ENCODE measurements at places on chromosomes 2 and 18.

DNA sequence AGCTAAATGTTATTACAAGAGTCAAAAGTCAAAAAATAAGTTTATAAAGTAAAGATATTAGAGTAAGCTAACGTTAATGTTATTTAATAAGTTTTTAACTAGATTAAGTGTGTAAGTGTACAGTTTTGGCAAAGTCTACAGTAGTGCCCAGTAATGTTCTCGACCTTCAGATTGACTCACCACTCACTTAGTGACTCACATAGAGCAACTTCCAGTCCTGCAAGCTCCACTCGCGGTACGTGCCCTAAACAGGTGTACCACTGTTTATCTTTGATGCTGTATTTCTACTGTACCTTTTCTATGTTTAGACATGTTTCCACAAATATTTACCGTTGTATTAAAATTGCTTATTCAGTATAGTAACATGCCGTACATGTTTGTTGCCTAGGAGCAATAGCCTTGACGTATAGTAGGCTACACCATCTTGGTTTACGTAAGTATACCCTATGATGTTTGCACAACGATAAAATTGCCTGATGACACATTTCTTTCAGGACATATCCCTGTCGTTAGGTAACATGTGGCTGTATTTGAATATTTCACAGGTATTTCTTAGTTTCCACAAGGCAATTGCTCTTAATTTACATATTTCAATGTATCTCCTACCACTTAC is 1641.9 kb upstream of the PIK3C3 start:
- no peak for DNase-seq

DNA sequence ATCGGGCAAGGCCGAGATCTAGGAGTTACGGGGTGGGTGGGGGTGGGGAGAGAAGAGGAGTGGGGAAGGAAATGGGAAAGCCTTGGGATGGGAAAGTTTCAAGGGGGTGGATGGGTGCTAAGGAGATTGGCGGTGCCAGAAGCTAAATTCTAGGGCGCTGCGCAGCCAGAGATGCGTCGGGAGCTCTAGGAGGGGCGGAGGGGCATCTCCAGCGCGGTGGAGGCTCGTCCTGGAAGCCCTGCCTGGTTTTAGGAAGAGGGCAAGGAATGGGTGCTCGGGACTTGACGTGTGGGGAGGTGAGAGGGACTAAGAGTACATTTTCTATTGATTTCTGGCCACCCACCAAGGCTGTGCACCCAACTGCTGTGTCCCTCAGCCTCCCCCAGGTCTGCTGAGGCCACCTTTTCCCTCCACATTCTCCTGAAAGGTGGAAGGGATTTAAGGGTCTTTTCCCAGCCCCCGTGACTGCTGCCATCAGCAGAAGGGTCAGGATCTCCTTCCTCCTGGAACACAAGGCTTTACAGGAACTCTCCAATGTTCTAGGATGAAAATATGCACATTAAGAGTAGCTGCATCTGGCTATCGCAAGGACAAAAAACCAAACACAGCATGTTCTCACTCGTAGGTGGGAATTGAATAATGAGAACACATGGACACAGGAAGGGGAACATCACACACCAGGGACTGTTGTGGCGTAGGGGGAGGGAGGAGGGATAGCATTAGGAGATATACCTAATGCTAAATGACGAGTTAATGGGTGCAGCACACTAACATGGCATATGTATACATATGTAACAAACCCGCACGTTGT is 1.4 kb downstream of the C2orf72 start:
- DNase-seq, result no peak

- DNase-seq, result no peak
These were observed 845.9 kb upstream of the ID2 start for GRCh38 chr2:7835693-7836680.

DNA sequence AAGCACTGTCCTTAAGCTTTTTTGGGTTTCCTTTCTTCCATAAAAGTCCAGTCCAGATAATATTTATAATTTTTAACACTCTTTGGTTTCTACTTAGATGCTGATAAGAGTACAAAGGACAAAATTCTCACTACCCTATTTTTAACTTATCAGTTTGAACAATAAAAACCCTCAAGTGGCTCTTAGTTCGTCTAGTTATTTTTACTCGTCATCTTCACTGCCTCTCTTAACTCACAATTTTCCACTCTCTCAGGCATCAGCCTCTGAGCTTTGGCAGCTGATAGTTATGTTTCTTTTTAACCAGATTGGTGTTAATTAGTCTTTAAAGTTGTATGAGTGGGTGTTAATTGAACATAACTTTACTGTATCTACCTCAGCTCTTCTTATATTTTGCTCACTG is 517.1 kb upstream of the SYT4 start:
- no peak for DNase-seq

GRCh38 chr2:19137433-19137832 is 221.0 kb downstream of the OSR1 start:
- no peak for DNase-seq

GRCh38 chr2:65539633-65540032 is 107.2 kb upstream of the SPRED2 start:
- no peak for DNase-seq

- DNase-seq, result no peak
These were observed 5.8 kb upstream of the DUSP2 start for GRCh38 chr2:96150791-96151594.

DNA sequence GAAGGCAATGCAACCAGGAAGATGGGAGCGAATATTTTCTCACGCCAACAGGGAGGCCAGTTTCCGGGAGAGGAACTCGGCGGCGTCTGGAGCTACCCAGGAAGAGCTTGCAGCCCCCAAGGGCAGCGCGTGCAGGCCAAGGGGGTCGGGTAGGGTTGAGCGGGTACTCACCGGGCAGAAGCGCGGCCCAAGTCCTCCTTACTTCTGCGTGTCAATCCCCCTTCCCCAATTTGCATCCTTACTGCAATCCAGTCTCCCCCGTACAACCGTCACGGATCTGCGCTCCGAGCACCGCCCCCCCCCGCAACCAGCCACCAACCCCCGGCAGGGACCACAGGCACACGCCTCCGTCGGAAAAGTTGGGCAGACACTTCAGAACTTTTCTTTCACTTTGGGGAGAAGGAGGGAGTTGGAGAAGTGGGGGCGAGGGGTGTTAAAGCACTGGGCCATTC is 1.3 kb downstream of the ATP8B1 start:
- no peak for DNase-seq

DNA sequence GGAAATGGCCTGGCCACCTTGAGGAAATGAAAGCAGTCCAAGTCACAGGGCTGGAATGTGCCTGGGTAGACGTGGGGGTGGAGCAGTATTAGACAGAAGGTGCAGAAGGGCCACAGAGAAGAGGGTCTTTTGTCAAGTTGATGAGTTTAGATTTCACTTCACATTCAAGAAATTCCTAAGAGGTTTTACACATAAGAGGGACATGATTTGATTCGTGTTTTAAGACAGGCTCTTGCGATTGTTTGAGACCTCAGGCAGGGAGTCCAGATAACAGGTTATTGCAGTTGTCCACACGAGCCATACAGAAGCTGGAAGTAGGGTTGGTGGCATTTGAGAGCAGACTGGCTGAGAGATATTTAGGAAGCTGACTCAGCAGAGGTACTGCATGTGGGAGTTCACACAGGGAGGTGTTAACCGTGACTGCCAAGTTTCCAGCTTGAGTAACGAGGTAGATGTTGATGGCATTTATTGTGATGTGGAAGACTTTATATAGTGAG is 64.6 kb downstream of the NEB start:
- DNase-seq, result no peak

GRCh38 chr2:38130876-38131275 is 54.9 kb upstream of the CYP1B1 start:
- no peak for DNase-seq

- DNase-seq, result no peak
These were observed 25.3 kb downstream of the XPO1 start for GRCh38 chr2:61512768-61513398.

DNA sequence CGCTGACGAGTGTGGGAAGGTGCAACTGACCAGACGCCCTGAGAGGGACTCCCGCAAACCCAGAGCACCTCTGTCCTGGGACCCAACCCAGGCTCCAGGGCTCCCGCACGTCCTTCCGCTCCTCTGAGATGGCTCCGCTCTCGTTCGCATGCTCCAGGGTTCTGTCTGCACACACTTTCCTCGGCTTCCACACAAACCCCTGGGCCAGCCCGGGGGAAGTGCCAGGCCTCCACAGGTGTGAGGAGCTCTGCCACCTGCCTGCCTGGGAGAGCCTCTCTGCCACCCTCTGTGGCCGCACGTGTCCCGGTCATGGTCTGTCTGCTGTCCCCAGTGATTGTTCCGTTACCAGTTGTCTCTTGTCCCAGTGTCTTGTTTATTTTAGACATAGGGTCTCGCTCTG is 222.9 kb downstream of the HDAC4 start:
- no peak for DNase-seq

DNA sequence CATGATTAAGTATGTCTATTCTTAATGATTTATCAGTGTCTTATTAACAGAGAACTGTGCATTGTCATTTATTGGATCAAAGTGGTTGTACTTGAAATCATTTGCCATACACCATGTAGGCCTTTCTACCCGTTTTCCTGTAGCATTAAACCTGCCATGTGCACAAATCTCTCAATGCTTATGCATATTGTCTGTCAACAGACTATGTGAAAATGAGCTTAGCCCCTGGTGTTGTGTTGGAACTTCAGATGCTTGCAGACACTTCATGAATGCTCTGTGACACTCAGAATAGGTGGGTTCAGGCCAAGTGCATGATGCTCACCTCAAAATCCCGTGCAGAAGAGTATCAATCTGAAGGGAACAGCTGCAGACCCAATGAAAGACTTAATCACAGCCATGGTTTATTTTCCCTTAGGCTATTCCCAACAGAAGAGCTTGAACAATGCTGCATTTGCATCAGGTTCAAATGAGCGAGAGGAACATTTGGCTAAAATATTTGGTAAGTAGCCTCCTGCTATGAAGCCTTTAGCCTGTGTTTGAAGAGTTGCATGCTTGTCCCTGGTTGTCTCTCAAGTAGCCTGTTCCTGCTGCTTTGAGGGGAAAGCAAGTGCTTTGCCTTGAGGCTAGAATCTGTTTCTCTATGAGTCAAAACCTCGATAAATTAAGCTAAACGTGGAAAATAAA is 6.1 kb downstream of the C2orf92 start:
- no peak for DNase-seq

GRCh38 chr2:201852462-201852861 is 46.1 kb downstream of the CDK15 start:
- DNase-seq, result no peak

GRCh38 chr18:64244571-64244970 is 95.7 kb upstream of the LINC00305 start:
- DNase-seq, result no peak

GRCh38 chr2:238091436-238092060 is 8.6 kb upstream of the ESPNL start:
- DNase-seq, result no peak

DNA sequence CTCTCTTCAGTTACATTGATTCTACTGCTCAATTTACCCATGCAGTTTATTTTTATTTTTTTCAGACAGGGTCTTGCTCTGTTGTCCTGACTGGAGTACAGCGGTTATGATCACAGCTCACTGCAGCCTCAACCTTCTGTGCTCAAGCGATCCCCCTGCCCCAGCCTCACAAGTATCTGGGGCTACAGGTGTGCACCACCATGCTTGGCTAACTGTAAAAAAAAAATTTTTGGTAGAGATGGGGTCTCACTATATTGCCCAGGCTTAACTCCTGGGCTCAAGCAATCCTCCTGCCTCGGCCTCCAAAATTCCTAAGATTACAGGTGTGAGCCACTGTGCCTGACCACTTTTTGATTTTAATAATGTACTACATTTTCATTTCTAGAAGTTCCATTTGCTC is 93.8 kb upstream of the RNU4ATAC start:
- DNase-seq, result no peak

DNA sequence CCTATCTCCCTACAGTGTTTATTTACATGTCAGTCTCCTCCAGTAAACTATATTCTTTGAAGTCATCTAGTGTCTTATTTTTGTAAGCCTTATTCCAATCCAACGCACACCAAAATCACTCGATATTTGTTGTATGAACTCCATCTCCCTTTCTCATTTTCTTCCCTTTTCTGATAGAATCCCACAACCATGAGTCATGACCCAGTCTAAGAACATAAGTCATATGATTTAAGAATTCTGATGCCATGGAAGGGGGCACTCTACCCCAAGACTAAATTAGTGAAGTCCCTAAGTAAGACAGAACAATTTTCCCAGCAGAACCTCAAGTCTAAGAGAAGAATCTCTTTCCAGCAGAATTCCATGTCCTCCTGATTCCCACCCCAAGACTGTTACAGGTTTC is 5.4 kb downstream of the CHMP3 start:
- no peak for DNase-seq

DNA sequence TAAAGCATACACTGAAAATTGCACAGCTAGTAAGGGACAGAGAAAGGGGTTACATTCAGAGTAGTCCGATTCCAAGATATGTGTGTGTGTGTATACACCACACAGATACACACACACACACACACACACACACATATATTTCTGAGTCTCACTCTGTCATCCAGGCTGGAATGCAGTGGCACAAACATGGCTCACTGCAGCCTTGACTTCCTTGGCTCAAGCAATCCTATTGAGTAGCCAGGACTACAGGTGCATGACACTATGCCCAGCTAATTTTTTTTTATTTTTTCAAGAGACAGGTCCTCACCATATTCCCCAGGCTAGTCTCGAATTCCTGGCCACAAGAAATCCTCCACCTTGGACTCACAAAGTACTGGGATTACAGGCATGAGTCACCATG is 68.1 kb upstream of the ITPRID2 start:
- DNase-seq, result no peak

GRCh38 chr2:96207073-96207773 is 1.4 kb downstream of the STARD7 start:
- no peak for DNase-seq

DNA sequence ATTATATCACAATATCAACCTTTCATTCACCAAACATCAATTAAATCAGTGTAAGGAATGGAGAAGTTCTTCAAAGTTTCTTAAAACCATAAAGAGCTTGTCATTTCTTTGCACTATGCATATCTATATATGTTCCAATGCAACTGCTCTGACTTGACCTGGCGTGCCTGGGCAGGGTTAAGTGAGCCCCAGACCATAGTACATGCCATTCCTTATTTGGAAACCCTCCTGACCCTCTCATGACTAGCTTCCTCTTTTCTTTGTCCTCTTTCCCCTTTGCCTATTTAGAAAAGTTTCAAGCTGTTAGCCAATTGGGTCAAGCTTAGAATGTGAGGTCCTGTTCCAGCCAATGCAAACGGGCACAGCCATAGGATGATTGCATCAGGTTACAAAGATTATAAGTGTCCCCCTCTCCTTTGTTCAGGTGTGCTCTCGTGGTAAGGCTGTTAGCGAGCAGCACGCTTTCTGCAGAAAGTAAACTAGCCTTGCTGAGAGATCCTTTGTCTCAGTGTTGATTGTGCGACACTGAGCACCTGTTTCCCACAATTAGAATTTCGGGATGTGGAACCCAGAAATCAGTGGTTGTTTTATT is 78.2 kb upstream of the UXS1 start:
- DNase-seq, result no peak

- DNase-seq, result no peak
These were observed 10.1 kb downstream of the TEX51 start for GRCh38 chr2:126908721-126909177.

All from stimulated activated CD4-positive, alpha-beta T cell treated with anti-CD3 and anti-CD28 coated beads, Interleukin-12 subunit alpha, Interleukin-12 subunit beta, amount 100 ng/mL, for 24 hours (primary cell).